SIG-M5 (cell line): ENCODE measurements at places on chromosomes 2 and 18.

- DNase-seq, result no peak
These were observed 12.3 kb downstream of the FBLN7 start for GRCh38 chr2:112150447-112150846.

GRCh38 chr2:14558335-14558919 lies 74.1 kb upstream of the LRATD1 start:
- no peak for DNase-seq

DNA sequence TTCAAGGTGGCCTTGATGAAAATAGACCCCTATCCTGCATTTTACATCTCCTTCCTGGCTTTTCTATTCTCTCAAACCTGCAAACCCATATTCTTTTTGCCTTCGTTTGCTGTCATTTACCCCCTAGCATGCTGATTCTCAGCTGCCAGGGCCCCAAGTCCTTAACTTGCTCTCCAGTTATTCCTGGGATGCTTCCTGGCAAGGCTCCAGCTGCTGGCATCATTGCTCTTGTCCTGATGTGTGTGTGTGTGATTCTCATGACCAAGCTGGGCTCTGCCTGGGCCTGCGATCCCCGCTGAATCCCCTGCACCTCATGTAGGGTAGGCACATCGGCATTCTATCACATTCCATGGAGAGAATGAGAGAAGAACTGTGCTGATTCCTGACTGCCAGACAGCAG lies 11.9 kb downstream of the NPAS2 start:
- DNase-seq, result no peak

DNA sequence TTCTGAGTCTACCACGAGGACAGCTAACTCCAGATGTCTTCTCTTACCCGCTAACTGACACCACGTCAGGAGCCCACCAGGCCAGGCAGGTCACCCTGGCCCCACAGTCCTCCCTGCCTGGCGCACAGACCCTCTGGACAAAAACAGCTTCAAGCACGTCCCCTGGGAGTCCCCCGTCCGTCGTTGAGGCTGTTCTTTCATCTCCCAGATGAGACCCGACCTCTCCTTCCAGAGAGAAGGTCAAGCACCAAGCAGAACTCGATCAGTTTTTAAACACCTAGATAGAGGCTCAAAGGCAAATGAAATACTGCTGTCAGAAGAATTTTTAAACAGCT lies 57.8 kb downstream of the PARD6G start:
- no peak for DNase-seq

DNA sequence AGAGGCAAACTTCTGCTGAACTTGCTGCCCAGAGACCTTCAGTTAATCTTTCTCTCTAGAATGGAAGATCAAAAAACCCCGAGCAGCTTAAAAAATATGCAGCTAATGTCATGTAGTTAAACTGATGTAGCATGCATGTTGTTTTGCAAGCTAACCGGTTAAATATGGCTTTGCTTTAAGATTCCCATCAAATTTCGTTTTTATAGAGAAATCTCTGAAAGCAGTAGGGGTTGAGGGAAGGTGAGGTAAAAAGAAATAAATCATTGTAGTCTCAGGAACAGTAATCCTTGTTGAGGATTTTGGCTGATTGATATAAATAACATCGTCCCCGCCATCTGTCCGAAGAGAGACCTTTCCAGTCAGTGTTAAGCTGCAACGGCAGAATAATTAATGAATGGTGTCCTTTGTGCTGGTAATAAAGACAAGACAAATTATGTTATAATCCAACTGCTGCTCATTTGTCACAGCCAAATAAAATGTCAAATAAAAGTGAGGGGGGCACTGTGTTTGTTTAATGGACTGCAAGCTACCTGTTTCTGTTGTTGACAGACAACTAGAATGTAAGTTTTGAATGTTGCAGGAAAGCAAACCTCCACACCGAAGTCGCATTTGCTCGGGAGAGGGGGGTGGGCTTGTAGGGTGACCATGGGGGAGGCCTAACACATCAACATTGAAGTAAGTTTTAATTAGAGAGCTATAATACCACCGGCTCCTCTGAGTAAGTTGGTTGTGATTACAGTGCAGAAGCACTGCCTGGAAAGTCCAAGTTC lies 555.5 kb downstream of the ARHGAP15 start:
- DNase-seq, result no peak
